Suprapubic skin (tissue), 4 donors: ENCODE measurements at places on chromosomes 1 and 21.

DNA sequence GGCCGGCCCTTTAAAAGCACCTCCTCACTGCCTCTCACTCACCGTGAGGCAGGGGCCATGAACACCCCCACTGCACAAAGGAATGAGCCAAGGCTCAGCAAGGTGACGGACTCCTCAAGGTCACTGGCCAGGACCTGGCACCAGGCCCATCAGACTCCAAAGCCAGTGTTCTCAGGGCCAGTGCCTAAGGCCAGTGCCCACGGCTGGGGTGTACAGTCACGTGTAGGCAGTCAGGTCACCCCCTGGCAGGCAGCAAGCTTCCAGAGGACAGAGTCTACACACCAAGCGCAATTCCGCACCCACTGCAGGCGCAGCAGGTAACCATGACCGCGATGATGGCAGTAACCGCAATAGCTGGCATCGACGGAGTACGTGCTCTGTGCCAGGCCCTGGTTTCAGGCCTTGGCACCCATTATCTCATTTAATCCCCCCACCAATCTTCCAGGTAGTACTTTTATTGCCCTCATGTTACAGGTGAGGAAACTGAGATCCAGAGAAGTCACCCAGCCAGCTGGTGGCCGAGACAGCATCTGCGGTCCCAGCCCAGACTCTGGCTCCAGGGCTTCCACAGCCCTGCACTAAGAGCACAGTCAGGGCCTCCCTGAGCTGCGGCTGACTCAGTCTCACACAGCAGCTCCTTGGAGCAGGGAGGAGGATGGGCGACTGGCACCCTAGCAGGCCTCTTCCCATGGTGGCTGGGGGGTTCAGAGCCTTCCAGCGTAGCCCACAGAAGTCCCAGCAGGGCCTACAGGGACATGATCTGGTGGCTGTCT lies 27.0 kb downstream of the RAP1GAP start:
- H3K27ac ChIP-seq: no peak overlapping the region
- peaks cover 16% of the 10 kb centered on the region for H3K27me3 ChIP-seq
- no peak overlapping the region for H3K4me3 ChIP-seq
- peaks cover 19% of the 10 kb centered on the region for H3K4me1 ChIP-seq

GRCh38 chr1:181180407-181181031 lies 92.0 kb downstream of the IER5 start:
- no peaks in the 10 kb centered on the region for H3K36me3 ChIP-seq
- no peak for DNase-seq
- H3K27ac ChIP-seq: no peak overlapping the region
- peaks cover 15% of the 10 kb centered on the region for H3K27me3 ChIP-seq
- peaks cover 8% of the 10 kb centered on the region for H3K4me1 ChIP-seq

DNA sequence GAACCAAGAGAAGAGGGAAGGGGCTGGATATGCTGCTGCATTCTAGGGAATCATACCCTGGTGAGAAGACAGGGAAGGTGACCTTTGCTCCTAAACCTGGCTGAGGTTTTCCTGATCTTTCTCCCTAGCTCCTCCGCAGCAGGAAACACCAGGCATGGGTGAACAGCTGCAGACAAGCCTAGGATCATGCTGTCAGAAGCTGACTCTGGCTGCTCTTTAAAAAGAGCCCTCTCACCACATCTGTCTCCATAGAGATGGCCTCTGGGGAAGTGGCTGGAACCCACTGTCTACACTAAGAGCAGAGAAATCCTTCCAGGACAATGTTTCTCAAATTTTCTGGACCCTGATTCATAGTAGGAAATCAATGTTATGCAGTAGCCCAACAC lies 57.6 kb downstream of the CD34 start:
- H3K4me1 ChIP-seq: peaks cover 82% of the 10 kb centered on the region
- no peak for DNase-seq
- no peaks in the 10 kb centered on the region for H3K27me3 ChIP-seq

GRCh38 chr1:226624526-226624925 lies 76.0 kb downstream of the STUM start:
- peaks cover 11% of the 10 kb centered on the region for H3K4me1 ChIP-seq
- H3K27ac ChIP-seq: no peak overlapping the region
- H3K27me3 ChIP-seq: no peaks in the 10 kb centered on the region

DNA sequence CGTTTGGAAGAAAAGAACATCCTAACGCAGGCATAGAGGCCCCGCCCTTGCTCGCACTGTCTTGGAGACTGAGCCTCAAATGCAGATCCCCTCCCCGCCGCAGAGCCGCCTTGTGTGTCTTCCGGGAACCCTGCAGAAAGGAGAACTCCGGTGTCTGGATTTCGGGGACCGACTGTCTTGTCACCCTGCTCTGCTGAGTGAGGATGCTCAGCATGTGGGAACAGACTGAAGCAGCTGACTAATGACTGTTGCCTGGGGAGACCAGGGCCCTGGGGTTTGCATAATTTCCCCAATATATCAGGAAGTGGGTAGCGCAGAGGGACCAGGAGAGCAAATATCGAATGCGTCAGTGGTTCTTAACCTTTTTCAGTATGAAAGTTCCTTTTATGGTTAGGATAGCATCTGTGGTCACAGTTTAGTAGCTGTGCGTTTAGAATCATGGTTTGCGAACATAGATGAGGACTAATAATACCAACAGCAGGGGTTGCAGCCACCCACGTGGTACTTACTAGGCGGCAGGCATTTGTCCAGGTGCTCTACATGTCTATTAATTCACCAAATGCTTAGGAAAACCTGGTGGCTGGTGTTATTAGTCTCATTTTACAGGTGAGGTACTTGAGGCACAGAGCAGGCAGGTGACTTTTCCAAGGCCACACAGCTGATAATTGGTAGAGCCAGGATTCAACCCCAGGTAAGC lies 14.3 kb downstream of the GPR137B start:
- DNase-seq: no peak
- H3K36me3 ChIP-seq: no peaks in the 10 kb centered on the region
- H3K4me3 ChIP-seq: no peak overlapping the region
- no peaks in the 10 kb centered on the region for H3K27me3 ChIP-seq

DNA sequence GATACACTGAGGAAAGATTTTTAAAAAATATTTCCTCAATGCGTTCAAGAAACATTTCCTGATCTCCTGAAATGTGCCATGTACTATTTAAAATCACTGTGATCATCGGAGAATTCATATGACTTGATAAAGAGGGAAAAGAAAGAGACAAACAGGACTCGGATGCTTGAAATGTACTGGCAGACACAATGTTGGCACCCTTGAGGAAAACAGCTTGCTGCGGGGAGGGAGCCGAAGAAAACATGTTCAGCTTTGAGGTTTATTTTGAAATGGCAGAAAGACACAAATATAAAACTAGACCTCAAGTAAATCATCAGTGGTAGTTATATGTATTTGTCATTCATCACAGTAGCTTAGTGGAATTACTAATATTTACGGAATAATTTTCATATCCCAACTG lies 100.9 kb upstream of the BRINP3 start:
- H3K4me1 ChIP-seq: no peaks in the 10 kb centered on the region
- DNase-seq: no peak
- no peak overlapping the region for H3K4me3 ChIP-seq
- H3K27me3 ChIP-seq: no peaks in the 10 kb centered on the region
- no peaks in the 10 kb centered on the region for H3K36me3 ChIP-seq
- H3K27ac ChIP-seq: no peak overlapping the region

DNA sequence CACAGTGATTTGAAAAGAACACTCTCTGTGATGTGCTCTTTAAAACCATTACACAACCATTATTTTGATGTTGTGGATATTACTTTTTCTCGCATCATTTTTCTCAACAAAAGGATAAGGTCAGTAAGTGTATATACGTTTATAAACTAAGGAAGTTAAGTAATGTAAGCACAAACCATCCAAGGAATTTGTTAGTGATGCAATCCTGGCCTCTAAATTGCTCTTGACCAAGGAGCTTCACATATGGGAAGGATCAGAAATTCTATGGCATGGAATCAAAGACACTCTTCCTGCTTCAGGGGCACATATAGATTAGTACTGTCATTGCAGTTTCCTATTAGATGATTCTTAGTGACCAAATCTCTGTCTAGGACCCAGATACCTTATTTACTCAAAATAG lies 3.6 kb upstream of the PPP2R5A start:
- no peaks in the 10 kb centered on the region for H3K36me3 ChIP-seq
- peaks cover 6% of the 10 kb centered on the region for H3K4me1 ChIP-seq
- no peak for DNase-seq
- H3K27ac ChIP-seq: no peak overlapping the region

GRCh38 chr21:26918323-26919079 lies 48.4 kb downstream of the ADAMTS5 start:
- H3K4me3 ChIP-seq: no peak overlapping the region
- no peaks in the 10 kb centered on the region for H3K36me3 ChIP-seq
- H3K27ac ChIP-seq: no peak overlapping the region
- no peaks in the 10 kb centered on the region for H3K4me1 ChIP-seq
- no peak for DNase-seq
- no peaks in the 10 kb centered on the region for H3K27me3 ChIP-seq

DNA sequence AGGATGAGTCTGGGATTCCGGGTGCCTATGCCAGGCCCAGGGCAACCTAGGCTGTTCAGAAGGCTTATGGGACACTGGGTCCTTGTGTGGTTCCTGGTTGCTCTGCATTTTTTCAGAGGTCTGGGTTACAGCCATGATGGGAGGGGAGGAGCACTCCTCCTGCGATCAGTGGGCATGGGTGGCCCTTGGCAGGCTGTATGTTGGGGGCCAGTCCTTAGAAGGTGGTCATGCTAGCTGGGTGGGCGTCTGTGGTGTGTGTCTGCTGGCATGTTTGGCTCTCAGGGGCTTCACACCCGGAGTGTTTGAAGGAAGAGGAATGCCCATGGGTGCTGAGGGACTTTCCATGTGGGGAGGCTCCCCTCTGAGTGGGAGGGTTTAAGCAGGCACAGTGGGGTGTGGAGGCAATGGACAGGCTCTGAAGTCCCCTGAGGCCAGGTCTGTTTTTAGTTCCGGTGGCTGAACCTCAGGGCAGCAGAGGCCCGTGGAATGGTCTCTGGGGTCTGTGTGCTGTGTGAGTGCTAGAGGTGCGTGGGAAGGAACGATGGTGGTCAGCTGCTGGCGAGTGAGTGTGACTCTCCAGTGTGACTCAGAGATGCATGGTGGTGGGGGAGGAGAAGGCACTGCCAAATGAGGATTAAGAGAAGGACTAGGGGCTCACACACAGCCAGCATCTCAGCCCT lies 25.3 kb downstream of the CACNA1E start:
- H3K4me1 ChIP-seq: no peaks in the 10 kb centered on the region
- no peak overlapping the region for H3K27ac ChIP-seq
- no peaks in the 10 kb centered on the region for H3K36me3 ChIP-seq
- DNase-seq: no peak
- H3K27me3 ChIP-seq: peaks cover 8% of the 10 kb centered on the region

GRCh38 chr1:48898894-48899293 lies 122.2 kb upstream of the BEND5 start:
- H3K36me3 ChIP-seq: no peaks in the 10 kb centered on the region
- no peak for DNase-seq
- no peak overlapping the region for H3K4me3 ChIP-seq
- no peaks in the 10 kb centered on the region for H3K27me3 ChIP-seq

GRCh38 chr1:59146056-59146455 lies 150.8 kb upstream of the FGGY start:
- no peaks in the 10 kb centered on the region for H3K27me3 ChIP-seq
- H3K4me3 ChIP-seq: no peak overlapping the region
- H3K4me1 ChIP-seq: peaks cover 38% of the 10 kb centered on the region
- no peak for DNase-seq
- H3K36me3 ChIP-seq: no peaks in the 10 kb centered on the region
- no peak overlapping the region for H3K27ac ChIP-seq

GRCh38 chr1:61378494-61379180 lies 296.3 kb downstream of the NFIA start:
- H3K36me3 ChIP-seq: peaks cover 6% of the 10 kb centered on the region
- H3K4me3 ChIP-seq: no peak overlapping the region
- DNase-seq: no peak
- H3K27me3 ChIP-seq: no peaks in the 10 kb centered on the region
- no peaks in the 10 kb centered on the region for H3K4me1 ChIP-seq

- no peaks in the 10 kb centered on the region for H3K36me3 ChIP-seq
- no peaks in the 10 kb centered on the region for H3K27me3 ChIP-seq
- DNase-seq: no peak
- H3K4me3 ChIP-seq: no peak overlapping the region
- H3K27ac ChIP-seq: no peak overlapping the region
These were observed 106.5 kb downstream of the DISC1 start for GRCh38 chr1:231733063-231733462.

- peaks cover 57% of the 10 kb centered on the region for H3K4me1 ChIP-seq
- no peak for DNase-seq
- no peaks in the 10 kb centered on the region for H3K27me3 ChIP-seq
- no peak overlapping the region for H3K4me3 ChIP-seq
These were observed 15.0 kb downstream of the ARID1A start for GRCh38 chr1:26710811-26711210.

- no peak for DNase-seq
- peaks cover 8% of the 10 kb centered on the region for H3K27me3 ChIP-seq
- no peaks in the 10 kb centered on the region for H3K36me3 ChIP-seq
- peak overlapping the region; percentile 57 for H3K4me3 ChIP-seq
- peaks cover 30% of the 10 kb centered on the region for H3K4me1 ChIP-seq
- H3K27ac ChIP-seq: no peak overlapping the region
These were observed 4.5 kb downstream of the C1orf232 start for GRCh38 chr1:26164036-26164860.

DNA sequence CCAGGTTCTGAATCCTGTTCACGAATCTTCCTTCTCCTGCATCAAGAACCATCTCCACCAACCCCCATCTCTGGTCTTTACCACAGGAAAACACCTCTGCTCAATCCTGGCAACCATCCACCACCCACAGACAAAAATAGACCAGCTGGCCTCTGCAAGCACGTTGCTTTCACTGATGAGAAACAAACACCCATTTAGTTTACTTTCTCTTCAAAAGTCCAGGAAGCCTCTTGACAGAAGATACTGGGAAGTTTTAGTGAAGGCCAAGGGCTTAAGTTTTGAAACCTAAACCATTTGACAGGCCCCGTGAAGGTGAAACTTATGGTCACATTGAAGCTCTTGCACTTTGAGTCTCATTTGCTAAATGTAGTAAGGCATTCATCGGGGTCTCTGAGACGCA lies 122.6 kb upstream of the PPP2R5A start:
- DNase-seq: no peak
- H3K27me3 ChIP-seq: no peaks in the 10 kb centered on the region
- H3K36me3 ChIP-seq: no peaks in the 10 kb centered on the region
- H3K4me3 ChIP-seq: no peak overlapping the region
- peaks cover 39% of the 10 kb centered on the region for H3K4me1 ChIP-seq

DNA sequence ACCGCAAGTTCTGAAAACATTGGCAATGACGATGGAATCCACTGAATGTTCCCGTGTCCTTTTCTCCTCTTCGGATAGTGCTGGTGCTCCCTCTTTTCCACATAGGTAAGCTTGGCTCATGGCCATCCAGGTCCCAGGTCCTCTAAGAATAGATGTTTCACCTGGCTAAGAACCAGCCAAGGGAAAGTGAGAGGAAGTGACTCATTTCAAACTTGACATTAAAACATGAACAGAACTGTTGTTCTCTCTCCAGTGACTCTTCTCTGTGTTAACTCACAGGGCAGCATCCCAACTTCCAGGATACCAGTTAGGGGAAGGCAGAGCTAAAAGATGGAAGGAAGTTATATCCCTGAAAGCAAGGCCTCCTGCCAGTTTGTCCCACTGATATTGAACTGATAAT lies 493.8 kb upstream of the CHRM3 start:
- no peak overlapping the region for H3K27ac ChIP-seq
- no peak overlapping the region for H3K4me3 ChIP-seq
- DNase-seq: no peak
- no peaks in the 10 kb centered on the region for H3K4me1 ChIP-seq
- no peaks in the 10 kb centered on the region for H3K27me3 ChIP-seq
